ENCODE measurements at places on chromosomes 3 and 15.

DNA sequence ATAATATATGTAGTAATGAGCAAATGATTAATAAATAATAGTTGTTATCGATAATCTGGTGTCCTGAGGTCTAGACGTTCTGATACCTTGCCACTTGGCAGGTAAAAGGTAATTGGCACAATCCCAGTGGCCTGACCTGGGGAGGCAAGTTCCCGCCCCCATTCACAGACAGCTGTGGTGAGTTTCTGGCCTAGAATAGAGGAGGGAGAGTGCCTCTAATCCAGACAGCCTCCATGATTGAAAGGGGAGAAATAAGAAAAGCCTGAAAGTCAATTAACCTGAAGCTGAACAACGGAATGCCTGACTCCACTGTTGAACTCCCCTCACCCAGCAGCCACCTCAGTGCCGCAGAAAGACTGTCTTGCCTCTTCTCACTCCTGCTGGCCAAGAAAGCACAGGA, 38.1 kb upstream of the SV2B start:
- no peak for DNase-seq

DNA sequence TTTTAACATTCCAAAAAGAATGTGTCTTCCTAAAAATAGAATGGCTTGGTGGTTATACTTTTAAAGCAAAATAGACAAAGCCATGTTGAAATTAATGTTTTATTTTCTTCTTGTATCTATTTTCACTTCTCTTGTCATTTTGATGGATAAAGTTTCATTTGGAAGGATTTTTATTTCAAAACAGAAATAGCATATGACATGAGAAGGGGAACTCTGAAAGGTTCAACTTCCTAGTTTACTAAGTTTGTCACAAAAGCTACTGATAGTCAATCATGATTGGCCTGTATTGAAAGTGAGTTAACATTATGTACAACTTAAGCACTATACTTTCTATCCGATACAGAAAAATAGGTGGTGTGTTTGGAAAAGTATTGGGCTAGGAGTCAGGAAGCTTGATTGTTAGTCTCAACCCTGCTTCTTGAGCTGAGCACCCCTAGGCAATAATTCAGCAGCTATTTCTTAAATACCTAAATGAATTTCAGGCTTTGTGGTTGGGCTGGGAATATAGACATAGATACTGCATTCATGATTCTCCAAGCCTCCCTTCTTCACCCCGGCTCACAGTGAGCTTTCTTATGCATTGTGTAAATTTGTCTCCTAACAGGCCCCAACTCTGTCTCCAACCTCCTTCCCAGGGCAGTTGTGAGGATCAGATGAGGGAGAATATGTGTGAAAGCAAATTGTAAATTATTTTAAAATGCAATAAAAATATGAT, 46.9 kb upstream of the CSPG4 start:
- peak; percentile 72 for DNase-seq

GRCh38 chr3:24713516-24713915, 218.9 kb upstream of the THRB start:
- no peak for DNase-seq

- peak; percentile 23 for DNase-seq
These were observed 26.2 kb upstream of the C3orf38 start for GRCh38 chr3:88123526-88123925.

GRCh38 chr3:31661993-31662670, 129.4 kb downstream of the STT3B start:
- DNase-seq: no peak

GRCh38 chr3:70527026-70527425, 214.6 kb upstream of the MDFIC2 start:
- DNase-seq: no peak

GRCh38 chr3:33023176-33024136, 72.0 kb downstream of the CCR4 start:
- no peak for DNase-seq

GRCh38 chr3:173958805-173959204, 561.3 kb downstream of the NLGN1 start:
- DNase-seq: no peak

DNA sequence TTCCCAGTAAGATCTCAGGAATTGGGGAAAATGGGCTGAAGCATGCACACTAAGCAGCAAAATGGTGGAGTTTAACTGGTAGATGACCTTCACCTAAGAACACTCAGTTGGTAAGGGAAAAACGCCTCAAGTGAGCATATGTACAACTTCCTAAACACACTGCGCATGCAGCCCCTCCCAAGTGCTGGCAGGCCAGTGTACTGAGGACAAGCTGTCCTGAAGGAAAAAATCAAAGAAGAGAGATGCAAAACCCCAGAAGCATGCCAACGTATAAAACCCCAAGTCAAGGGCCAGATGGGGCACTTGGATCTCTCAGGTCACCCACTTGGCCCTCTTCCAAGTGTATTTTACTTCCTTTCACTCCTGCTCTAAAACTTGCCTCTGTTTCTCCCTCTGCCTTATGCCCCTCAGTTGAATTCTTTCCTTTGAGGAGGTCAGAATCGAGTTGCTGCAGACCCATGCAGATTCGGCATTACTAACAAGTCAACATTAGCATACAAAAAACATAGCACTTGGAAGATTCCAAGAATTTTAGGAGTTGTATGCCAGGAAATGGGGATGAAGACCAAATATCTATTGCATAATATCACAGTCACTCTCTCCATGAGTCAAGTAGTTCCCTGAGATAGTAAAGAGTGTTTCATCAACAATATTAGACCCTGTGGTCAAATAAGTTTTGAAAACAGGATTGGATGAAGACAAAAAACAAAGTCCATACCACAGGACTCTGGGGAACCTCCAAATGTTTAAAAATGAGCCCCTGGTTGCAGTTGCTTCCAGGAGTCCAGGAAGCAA, 10.8 kb upstream of the FYCO1 start:
- DNase-seq: peak; percentile 57

DNA sequence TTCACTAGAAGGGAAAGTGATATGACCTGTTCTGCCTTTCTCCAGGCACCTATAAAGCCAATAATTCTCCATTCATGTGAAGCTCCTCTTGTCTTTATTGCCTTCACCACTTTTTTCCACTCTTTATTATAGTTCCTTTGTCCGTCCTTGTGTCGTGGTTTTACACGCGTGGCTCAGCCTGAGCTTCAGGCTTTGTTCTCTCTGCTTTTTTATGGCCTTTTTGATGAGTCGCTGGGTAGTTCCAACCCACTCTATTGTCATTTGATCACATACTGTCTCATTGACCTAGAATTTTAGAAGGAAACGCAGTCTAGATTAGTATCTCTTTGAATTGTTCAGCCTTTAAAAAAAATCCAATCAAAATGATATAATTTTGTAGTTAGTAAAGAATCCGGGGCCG, 403.2 kb downstream of the PTPRG start:
- no peak for DNase-seq

DNA sequence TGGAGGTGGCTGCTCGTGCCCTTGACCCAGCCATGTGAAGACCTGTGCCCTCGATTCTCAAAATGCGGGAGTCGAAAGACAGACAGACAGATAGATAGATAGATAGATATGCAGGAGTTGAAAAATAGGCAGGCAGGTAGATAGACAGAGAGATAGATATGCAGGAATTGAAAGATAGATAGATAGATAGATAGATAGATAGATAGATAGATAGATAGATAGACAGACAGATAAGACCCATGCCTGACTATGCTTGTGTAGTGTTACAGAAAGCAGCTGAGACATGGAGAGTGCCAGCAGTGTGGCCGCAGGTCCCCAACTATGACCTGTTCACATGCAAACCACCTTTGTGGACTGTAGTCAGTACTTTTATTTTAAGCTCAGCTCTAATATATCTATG, 17.2 kb downstream of the GPD1L start:
- DNase-seq: no peak

GRCh38 chr15:101138913-101139880, 112.7 kb downstream of the CHSY1 start:
- DNase-seq: no peak

GRCh38 chr15:25736461-25736860, 126.7 kb downstream of the ATP10A start:
- DNase-seq: no peak

DNA sequence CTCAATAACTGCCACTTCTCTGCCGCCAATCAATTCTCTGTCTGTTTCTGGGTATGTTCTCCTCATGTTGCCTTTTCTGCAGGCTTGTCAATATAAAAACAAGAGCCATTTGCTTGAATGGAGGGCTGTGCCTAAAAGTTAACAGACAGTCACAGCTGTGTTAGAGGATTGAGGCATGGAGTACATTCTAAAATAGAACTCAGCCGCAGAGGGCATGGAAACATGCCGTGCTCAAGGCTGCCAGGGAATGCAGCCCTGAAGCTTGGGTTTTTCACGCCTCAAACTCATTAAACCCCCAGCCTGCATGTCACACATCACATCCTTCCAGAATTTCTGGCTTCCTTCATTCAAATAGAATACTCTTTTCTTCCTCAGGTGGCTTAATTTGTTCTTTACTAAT, 166.6 kb downstream of the TPRG1 start:
- no peak for DNase-seq

GRCh38 chr3:10280571-10280970, 12.2 kb downstream of the GHRL start:
- DNase-seq: no peak

DNA sequence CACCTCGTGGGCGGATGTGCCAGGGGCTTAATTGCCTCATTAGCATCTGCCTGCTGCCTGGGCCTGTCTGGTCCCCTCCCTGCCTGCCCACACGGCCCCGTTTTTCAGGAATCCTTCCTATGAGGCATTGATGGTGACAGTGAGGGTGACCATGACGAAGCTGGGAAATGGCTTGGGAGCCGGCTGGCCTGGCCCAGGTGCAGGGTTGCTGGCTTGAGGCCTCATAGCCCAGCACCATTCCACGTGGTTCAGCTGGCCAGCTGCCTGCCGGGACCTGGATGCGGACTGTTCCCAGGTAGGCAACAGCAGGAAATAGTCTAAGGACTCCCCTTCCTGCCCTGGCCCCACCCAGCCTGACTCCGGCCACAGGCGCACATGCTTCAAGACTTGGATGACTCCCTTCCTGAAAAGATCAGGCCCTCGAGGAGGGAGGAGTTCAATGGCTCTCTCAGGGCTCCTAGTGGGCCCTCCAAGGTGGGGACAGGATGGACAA, 8.9 kb upstream of the DUSP7 start:
- DNase-seq: no peak

GRCh38 chr15:90594301-90594738, 64.6 kb downstream of the CRTC3 start:
- DNase-seq: peak; percentile 70

- peak; percentile 54 for DNase-seq
These were observed 116.3 kb downstream of the PDZRN3 start for GRCh38 chr3:73508330-73508954.

DNA sequence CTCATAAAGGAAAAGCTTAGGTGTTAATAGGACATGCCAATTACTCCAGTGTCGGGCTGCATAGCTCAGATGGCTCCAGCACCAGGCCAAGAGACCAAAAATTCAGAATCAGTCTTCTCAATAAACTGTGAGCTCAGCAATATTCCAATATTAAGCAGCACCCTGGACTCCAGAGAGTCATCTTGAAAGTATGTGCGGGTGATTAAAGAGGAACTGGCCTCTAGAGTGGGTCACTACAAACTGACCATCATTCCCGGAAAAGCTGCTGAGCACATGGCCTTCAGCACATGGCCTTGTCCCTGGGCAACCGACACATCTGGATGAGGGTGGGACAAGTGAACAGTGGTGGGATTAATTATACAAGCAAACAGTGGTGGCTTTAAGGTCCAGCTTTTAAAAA, 59.0 kb downstream of the MAGI1 start:
- no peak for DNase-seq

GRCh38 chr3:24129549-24129948, 184.5 kb downstream of the NR1D2 start:
- DNase-seq: no peak

- DNase-seq: no peak
These were observed 18.2 kb downstream of the APBA2 start for GRCh38 chr15:28904003-28904402.

- DNase-seq: no peak
These were observed 115.4 kb upstream of the ROPN1 start for GRCh38 chr3:124107104-124107890.

- DNase-seq: no peak
These were observed 76.0 kb downstream of the SRGAP3 start for GRCh38 chr3:9173445-9173844.

- DNase-seq: no peak
These were observed 20.7 kb downstream of the KLF13 start for GRCh38 chr15:31347067-31347975.

DNA sequence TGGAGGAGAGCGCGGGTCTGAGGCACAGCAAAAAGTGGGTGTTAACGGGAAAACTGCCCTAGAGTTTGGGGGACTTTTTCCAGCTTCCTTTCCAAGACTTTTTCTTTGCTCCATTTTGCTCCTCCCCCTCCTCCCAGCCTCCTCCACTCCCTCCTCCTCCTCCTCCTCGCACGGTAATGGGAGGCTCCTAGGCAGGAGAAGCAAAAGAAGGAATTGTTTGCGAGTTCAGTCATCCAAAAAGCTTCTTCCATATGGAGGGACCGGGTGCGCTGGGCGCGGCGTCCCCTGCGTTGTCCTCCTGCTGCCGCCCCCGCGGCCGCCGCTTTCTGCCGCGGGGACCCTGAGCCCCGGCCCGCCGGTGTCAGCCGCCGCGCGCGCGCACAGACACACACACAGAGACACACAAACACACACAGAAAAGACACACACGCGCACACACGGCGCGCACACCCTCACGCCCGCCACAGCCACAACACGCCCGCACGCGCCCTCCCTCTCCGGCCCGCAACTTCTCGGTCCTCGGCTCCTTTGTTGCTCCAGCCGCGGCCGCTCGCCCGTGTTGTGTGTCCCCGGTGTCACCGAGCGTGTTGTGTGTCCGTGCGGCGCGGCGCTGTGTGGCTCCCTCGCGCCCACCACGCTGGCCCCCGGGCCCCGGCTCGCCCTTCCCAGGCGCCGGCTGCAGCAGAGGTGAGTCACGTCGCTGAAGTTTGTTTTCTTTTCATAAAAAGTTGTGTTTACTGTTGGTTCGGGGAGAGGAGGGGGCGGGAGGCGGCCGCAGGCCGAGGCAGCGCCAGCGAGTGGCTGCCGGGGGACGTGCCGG, at the start of gene BOC:
BOC (plus strand) TSS at position 228 of the 820 bp plus-strand sequence. CDS start 38,246 bp downstream, outside the sequence.
- DNase-seq: peak; percentile 3

DNA sequence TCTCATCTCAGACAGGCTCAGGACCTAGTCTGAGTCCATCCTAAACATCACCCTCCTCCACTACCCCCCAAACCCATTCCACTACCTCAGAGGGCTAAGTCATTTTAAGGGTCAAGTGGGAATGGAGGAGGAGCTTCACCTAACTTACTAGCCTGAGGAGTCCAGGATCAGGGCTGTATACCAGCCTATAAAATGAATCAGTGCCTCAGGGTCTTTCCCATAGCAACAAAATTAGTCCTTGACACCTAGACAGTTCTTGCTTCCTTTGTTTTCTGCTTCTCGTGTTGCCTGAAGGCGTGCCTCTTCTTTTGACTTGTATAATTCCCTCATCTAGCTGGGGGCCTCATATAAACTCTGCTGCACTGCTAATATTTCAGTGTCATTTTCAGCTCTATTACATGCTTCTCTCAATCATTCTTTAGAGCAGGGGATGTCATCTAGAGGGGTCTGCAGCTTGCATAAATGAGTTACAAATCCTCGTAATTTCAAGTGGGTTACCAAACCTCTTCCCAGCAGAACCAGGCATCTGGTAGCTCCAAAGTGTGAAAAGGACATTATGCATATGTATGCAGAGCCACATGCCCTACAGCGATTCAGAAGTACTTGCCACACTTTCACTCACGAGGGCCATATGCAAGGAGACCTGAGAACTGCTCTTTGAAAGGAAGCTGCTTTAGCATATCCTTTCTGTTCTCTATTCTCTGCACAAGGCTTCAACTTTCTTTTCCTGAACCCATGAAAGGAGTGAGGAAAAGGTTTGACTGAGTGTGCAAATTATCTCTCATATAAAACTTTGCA, 311.7 kb upstream of the SEMA6D start:
- DNase-seq: no peak

GRCh38 chr3:97010881-97011657, 196.7 kb downstream of the EPHA6 start:
- DNase-seq: no peak

Data from inflammatory macrophage treated with lipopolysaccharide for 4 hours (primary cell).